T-helper 1 cell treated with Interleukin-12 subunit alpha and Interleukin-12 subunit beta and Interleukin-4 antibody, amounts not matched to agents 30 ng/mL and 1 ng/mL, for 36 hours (primary cell): ENCODE measurements at places on chromosomes 13 and 19. TPM values are rescaled to one million over a fixed set of nuclear protein-coding genes. Genes with fewer than 3 reads are reported as not detected.

Gene FAM124A
- total RNA-seq, result 0.61 and 0.76 TPM in 2 replicates

Gene IRGC
- total RNA-seq, result not detected in 2 replicates

Gene KIR2DL3
- total RNA-seq, result 0.34 TPM in 1 of 2 replicates, not detected in the other

Gene MADCAM1
- 0.22 and 0.51 TPM in 2 replicates for total RNA-seq

Gene ITM2B
- 176 and 181 TPM in 2 replicates for total RNA-seq

Gene KMT2B
- total RNA-seq, result 64.0 and 72.8 TPM in 2 replicates

Gene NALCN
- not detected in 2 replicates for total RNA-seq

Gene ANGPTL4
- 0.68 and 0.74 TPM in 2 replicates for total RNA-seq

Gene COL5A3
- total RNA-seq, result 0.05 and 0.07 TPM in 2 replicates

Gene MYPOP
- total RNA-seq, result 9.4 and 10.4 TPM in 2 replicates

Gene C1QTNF9B
- not detected in 2 replicates for total RNA-seq

Gene ZNF132
- total RNA-seq, result 3.7 and 3.8 TPM in 2 replicates

Gene BST2
- total RNA-seq, result 214 and 218 TPM in 2 replicates

Gene ZNF93
- 7.3 and 7.4 TPM in 2 replicates for total RNA-seq

Gene WASF3
- total RNA-seq, result 0.07 TPM in 1 of 2 replicates, not detected in the other

Gene MEX3D
- 7.6 and 8.3 TPM in 2 replicates for total RNA-seq

Gene ARL11
- total RNA-seq, result 1.8 and 2.3 TPM in 2 replicates

Gene ALDH16A1
- total RNA-seq, result 33.7 and 34.2 TPM in 2 replicates

Gene CDC42EP5
- not detected in 2 replicates for total RNA-seq

Gene KLK14
- total RNA-seq, result 0.85 and 0.93 TPM in 2 replicates

Gene PALM
- total RNA-seq, result not detected in 2 replicates

Gene FEM1A
- 16.0 and 16.7 TPM in 2 replicates for total RNA-seq

Gene ZNF738
- 7.8 and 9.9 TPM in 2 replicates for total RNA-seq

Gene MBD3L3
- not detected in 2 replicates for total RNA-seq

Gene MYO1F
- total RNA-seq, result 436 and 438 TPM in 2 replicates

Gene BTBD2
- total RNA-seq, result 34.2 and 44.9 TPM in 2 replicates

Gene SLC25A41
- 0.32 and 0.44 TPM in 2 replicates for total RNA-seq

Gene CYSLTR2
- total RNA-seq, result 1.3 and 1.8 TPM in 2 replicates

Gene PEAK3
- total RNA-seq, result 1.2 TPM in 2 replicates

Gene PRRG2
- 0.88 and 1.4 TPM in 2 replicates for total RNA-seq

Gene ZNF77
- total RNA-seq, result 3.0 and 3.3 TPM in 2 replicates

Gene ESD
- 71.5 and 72.6 TPM in 2 replicates for total RNA-seq

Gene GATAD2A
- total RNA-seq, result 128 and 135 TPM in 2 replicates

Gene RNF17
- total RNA-seq, result not detected in 2 replicates

Gene ZNF430
- 23.6 and 26.2 TPM in 2 replicates for total RNA-seq

Gene TMEM238
- total RNA-seq, result 11.8 and 14.8 TPM in 2 replicates

Gene FGF14
- total RNA-seq, result not detected in 2 replicates

Gene PCDH9
- 0.07 and 0.10 TPM in 2 replicates for total RNA-seq

Gene SIAH3
- 0.05 and 0.10 TPM in 2 replicates for total RNA-seq

Gene FPR1
- not detected in 2 replicates for total RNA-seq

Gene CLEC17A
- total RNA-seq, result not detected in 2 replicates

Gene KLK2
- total RNA-seq, result 0.24 TPM in 1 of 2 replicates, not detected in the other

Gene OR10H1
- 0.05 TPM in 1 of 2 replicates, not detected in the other for total RNA-seq

Gene MCF2L
- 0.56 and 0.61 TPM in 2 replicates for total RNA-seq

Gene CD209
- total RNA-seq, result not detected in 2 replicates

Gene TYROBP
- total RNA-seq, result not detected in 2 replicates

Gene ERFL
- 1.9 and 2.1 TPM in 2 replicates for total RNA-seq

Gene ZNF773
- total RNA-seq, result 9.6 and 10.0 TPM in 2 replicates

Gene CYP2A6
- not detected in 2 replicates for total RNA-seq

Gene ZNF112
- total RNA-seq, result not detected in 2 replicates

Gene TDRD3
- total RNA-seq, result 18.3 and 22.6 TPM in 2 replicates

Gene METTL21C
- total RNA-seq, result not detected in 2 replicates

Gene RAVER1
- total RNA-seq, result 69.1 and 76.7 TPM in 2 replicates

Gene ZNF225
- total RNA-seq, result 4.6 and 5.2 TPM in 2 replicates

Gene MCEMP1
- not detected in 2 replicates for total RNA-seq

Gene TUBA3C
- total RNA-seq, result not detected in 2 replicates

Gene FLT3
- not detected in 2 replicates for total RNA-seq

Gene ANKLE1
- total RNA-seq, result 3.7 and 4.5 TPM in 2 replicates

Gene JSRP1
- not detected in 2 replicates for total RNA-seq
